NCI-H774 (cell line): ENCODE measurements at places on chromosomes 2 and 18.

GRCh38 chr18:9742524-9743131, 34.5 kb downstream of the RAB31 start:
- no peak for DNase-seq

GRCh38 chr2:240500561-240501423, 57.0 kb downstream of the ANKMY1 start:
- no peak for DNase-seq

DNA sequence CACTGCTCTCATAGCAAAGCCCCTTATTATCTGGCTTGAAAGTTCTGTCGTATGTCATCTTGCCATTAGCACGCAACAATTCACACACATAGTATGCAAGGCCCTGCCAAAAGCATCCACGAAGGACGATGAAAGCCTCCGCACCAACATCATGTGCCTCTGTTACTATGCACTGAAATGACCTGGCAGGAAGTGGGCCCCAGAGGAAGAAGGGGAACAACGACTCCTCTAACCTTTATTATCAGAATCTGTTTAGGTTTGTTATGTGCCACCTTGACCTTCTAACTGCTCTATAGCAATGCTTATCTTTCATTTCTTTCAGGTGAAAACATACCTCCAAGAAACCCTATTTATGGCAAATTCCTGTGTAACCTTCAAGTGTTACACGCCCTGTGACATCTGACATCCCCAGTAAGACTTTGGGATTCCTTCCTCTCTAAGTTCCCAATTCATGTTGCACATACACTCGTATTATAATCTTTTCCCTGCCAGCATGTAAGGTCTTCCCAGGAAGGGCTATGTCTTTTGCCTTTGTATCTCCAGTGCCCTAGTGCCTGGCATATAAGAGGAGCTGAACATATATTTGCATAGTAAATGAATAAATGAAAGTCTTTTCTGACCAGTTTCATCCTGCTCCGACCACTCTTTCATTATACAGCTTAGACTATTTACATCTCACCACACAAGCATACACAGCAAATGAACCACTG, 7.0 kb upstream of the NDUFV2 start:
- no peak for DNase-seq

DNA sequence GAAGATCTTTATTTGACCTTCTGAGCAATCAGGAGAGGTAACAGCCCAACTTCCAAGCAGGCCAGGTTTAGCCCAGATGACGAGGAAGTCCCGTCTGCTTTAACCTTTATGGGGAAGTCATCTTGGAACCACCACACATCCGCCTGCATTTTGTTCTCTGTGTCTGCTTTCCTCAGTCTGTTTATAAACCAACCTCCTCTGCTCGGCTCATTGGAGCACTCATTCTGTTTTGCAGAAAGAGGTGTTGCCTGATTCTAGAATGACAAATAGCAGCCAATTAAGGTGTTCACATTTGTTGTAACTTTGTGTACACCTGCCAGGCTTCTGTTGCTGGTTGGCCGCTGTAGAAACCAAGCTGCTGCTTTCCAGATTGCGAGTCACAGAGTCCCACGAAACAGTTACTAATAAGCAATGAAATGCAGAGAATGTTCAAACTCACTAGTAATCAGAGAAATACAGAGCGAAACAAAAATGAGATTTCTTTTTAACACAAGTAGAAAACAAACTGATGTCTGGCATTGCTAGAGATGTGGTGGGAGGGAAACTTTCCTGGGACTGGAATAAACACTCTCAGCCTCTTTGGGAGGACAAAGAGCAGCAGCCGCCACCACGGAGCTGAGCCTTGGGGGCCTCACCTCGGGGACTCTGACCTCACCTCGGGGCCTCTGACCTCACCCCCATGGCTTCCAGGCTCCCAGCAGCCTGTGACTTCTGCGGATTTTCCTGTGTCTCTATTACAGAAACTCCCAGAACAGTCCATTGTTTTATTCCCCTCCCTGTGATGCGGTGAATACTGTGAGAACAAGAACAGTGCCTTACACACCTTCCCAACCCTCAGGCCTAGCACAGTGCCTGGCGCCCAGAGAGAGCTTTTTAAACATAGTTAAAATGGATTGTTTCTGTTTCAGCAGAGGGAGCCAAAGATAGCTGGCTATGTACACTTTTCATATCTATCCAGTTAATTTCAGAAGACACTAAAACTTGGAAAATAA, 64.0 kb downstream of the MBP start:
- peak; percentile 53 for DNase-seq

- no peak for DNase-seq
These were observed 337.8 kb downstream of the ARHGAP15 start for GRCh38 chr2:143467011-143467410.

GRCh38 chr2:67466734-67467133, 69.6 kb downstream of the ETAA1 start:
- no peak for DNase-seq
